ENCODE measurements at places on chromosomes 1 and 21.

GRCh38 chr1:239274242-239274830 lies 112.0 kb upstream of the CHRM3 start:
- no peak for DNase-seq

DNA sequence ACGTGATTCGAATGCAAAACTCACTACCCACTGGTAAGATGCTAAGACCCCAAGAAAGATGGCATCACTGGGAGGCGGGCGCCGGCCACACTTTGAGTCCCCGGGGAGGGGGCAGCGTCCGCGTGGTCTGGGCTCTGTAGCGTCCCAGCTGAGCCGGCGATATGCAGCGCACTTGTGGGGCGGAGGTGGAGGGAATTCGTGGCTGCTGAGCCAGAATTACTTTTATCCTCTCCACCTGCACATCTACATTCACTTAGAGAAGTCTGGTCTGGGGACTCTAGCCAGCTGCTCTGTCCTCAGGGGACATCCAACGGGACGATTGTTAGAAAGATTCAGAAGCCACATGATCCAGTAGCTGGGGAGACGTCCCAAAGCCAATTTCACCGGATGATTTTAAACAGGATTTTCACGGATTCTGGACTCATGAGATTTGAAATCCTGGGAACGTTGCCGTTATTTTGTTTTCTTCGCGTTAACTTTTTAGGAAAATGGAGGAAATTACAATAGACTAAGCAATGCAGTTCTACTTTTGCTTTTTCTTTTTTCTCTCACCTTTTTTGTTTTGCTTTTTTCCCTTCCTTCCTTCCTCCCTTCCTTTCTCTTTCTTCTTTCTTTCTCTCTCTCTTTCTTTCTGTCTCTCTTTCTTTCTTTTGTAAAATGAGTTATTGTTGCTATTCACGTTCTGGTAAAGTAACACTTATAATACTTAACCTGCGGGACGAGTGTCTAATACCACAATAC lies 1.3 kb downstream of the JAM2 start:
- no peak for DNase-seq

DNA sequence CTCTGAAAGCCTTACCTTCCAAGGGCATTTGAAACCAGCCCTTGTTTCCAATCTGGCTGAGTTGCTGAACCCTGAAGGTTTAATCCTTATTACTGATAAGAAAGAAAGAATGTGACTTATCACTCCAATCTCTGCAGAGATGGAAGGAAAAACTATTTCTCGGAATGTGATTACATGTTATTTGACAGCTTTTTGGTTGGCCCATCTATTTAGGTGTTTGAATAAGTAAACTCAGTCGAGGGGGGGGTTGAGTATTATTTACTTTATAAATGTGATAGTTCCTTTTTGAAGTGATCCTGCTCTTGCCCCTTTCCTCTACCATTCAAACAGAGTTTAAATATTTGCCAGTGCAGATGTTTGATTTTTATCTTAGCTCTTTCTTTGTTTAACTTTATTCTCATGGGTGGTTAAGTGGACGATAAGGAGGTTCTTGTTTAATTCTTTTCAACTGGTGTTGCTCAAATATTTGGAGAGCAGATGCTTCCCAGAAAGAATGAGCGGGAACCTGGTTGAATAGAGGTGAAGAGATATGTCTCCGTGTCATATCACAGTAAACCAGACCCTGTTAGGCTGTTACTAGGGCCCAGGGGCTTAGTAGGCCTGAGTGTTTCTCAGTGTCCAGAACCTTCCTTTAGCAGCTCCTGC lies 126.1 kb downstream of the CACHD1 start:
- DNase-seq = no peak

DNA sequence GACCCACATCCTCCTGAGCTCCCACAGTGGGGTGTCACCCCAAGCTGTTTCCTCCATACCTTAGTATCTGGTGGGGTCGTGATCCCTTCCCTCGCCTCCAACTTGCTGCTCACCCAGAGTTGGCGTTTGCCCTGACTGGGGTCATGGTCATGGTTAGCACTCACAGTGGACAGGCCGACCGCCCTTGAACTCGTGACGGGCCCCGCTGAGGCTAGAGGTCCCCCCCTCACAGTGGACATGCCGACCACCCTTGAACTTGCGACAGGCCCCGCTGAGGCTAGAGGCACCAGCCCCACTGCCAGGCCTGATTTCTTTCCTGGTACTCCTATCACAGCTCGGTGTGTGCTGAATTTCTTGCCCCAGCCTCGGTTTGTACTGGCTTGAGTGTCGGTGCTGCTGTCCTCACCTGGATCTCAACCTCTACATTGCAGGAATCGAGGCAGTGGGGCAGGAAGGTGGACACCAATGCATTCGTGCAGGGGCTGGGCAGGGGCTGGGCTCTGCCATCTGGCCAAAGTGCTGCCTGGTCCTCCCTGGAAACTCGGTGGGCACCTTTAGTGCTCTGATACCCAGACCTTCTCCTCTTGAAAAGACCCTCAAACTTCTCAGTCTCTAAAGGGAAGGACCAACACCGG lies 37.5 kb upstream of the AJAP1 start:
- DNase-seq = no peak

DNA sequence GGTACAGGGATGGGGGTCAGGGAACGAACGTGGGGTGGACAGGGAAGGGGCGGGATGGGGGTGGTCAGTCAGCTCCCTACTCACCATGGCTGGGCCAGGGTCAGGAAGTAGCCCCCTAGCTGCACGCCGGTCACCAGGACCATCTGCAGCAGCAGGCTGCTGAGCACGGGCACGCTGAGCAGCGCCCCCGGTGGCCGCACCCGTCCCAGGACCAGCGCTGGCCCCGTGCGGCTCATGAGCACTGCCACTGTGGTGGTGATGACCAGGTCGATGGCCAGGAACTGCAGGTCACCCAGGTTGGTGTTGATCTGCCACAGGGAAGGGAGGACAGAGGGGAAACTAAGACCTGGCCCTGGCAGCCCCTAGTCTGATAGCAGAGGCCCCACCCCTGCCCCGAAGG lies 6.5 kb upstream of the MFAP2 start:
- no peak for DNase-seq

DNA sequence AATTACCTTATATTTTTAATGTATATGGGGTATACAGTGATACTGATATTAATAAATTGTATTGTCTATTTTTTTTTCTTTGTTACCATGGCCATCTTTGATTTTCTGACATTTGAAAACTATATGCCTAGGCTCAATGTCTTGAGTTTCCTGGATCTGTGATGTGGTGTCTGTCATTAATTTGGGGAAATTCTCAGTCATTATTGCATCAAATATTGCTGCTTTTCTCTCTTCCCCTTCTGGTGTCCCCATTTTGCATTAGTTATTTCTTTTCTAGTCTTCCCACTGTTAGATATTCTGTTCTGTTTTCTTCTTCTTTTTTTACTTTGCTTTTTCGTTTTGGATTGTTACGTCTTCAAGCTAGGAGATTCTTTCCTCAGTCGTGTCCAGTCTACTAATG lies 33.8 kb downstream of the ZBTB40 start:
- DNase-seq = no peak

DNA sequence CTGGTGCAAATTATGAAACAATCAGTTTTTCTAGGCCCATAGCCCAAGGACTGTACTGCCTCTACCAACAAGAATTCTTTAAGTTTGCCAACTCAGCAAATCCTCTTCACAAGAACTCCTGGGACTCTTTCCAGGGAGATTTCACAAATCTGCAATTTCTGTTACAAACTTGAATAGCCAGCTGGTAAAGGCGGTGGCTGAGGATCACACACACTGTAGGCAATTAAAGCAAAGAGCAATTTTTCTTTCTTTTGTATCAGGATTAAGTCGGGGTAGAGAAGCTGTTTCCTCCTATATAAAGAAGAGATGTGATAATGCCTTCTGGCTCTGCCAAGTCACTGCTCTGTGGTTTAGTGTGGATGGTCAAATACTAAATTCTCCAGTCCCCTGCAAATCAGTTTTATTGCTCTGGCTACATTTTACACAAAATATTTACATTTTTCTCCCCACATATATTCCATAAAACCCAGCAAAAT lies 1.7 kb downstream of the ALDH9A1 start:
- DNase-seq = peak; percentile 17

DNA sequence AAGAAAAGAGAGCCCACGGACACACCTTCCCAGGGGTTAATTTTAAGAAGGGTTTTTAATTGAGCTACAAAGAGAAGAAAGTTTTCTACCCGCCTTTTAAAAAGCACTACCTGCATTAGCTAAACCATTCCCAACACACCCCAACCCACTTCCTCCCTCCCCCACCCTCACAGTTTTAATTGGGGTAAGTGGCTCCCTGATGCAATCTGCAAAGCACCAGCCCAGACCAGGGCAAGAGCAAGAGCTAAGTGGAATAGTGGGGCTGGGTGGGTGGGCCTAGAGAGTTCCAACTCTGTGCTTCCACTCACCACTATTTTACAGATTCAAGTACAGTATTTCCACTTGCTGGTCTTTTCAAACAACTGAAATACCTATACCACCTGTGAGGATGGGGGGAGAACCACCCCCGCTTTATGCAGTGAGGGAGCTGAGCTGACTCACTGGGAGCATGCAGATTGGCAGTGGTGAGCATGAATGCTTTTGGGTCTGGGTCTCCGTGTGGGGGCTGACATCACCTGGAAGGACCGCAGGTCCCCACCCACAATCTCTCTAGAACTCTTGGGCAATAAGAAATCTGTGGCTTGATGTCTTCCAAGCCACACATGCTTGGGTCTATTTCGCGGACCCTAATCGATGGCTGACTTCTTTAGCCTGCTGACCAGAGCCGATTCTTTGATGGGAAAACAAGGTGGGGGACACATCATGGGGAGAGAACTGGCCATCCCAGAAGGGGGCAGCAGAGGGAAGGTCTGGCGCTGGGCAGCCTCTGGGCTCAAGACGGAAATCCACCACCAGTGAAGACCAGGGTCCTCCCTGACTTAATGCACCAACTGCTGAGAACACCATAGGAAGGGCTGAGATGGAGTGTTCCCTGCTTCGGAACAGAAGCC lies 95.5 kb downstream of the SSBP3 start:
- DNase-seq = peak; percentile 50

- no peak for DNase-seq
Measured at GRCh38 chr1:50123071-50123470, 14.4 kb downstream of the ELAVL4 start.

DNA sequence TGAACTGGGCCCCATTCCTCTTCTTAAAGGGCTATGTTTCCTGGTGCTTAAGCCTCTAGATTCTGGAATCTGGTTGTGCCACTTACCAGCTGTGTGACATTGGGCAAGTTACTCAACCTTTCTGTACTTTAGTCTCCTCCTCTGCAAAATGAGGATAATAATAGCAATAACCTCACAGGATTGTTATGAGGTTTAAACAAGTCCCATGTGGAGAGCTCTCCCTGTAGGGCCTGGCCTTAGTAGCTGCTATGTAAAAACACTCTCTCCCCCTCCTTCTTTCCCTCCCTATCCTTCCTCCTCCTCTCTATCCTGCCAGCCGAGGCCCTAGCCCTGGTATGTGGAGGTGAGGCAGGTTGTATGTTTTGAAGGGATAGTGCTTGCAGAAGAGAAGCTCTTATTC lies 8.2 kb upstream of the PEAR1 start:
- DNase-seq = no peak

DNA sequence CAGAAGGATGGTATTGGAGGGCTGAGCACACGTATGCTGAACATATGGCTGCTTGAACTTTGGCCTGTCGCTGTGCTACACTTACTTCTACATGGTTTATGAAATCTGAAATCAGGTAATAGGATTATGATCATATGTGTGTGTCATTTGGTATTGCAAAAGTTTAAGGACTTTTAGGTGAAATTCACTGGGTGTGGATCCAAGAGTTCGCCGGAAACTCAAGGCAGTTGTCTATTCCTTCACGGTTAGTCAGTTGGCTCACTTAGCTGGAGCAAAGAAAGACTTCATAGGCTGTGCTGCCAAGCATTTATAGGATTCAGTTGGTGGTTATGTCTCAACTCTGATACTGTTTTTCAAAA lies 927 bp downstream of the UAP1 start:
- no peak for DNase-seq

DNA sequence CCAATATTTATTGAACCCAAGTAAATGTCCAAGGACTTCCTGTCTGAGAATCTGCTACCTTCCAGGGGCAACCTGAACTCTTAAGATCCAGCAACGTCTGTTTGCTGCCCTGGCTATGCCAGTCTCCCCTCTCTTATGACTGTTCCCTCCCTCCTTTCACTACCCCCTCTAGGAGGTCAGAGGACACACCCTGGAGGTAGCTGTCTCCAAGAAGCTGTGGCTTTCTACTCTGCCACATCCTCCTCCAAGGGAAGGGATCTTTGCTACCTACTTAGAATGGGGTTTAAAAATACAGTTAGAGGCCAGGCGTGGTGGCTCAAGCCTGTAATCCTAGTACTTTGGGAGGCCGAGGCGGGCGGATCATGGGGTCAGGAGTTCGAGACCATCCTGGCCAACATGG lies 3.6 kb upstream of the SMPDL3B start:
- DNase-seq = no peak

- no peak for DNase-seq
Measured at GRCh38 chr1:1422465-1423244, 1.6 kb upstream of the ANKRD65 start.

GRCh38 chr1:19974822-19975416 lies 4.5 kb downstream of the PLA2G2A start:
- peak; percentile 64 for DNase-seq

- DNase-seq = no peak
Measured at GRCh38 chr21:39136711-39137110, 46.5 kb downstream of the PSMG1 start.

DNA sequence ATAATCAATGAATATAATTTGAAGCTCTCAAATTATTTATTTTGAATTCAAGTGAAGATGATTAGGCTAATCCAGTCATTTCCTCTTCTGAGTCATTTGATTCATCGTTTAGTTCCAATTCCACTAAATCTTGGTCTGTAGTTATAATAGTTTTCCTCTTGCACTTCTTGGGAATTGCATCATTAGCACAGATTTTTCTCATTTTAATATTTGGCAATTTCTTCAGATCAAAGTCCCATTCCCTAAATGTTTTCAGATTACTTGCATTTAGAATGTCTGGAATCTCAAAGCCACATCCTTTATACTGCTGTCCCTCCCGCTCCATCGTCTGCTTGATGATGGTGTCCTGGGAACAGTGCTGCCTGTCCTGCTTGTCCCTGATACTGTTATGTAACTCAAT lies 43.5 kb downstream of the MAST2 start:
- DNase-seq = peak; percentile 16

GRCh38 chr1:938088-938683 lies 14.5 kb downstream of the SAMD11 start:
- no peak for DNase-seq

DNA sequence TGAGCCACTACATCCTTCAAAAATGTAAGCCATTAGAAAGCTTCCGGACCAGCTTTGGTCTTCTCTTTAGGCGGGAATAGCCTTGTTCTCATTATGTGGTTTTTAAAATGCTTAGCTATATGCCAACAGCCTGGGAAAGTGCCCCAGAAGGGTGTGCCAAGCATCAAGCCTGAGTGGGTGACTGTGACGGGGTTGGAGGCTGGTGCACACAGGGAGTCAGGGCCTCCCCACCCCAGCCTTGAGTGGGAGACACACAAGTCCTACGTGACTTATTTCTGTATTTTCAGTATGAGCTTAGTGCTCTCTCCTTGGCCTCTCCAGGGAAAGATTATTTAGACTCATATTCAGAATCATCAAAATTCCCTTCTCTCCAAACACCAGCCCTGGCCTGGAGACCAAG lies 9.8 kb downstream of the UBASH3A start:
- DNase-seq = no peak
